ENCODE measurements at places on chromosomes 16 and 17.

DNA sequence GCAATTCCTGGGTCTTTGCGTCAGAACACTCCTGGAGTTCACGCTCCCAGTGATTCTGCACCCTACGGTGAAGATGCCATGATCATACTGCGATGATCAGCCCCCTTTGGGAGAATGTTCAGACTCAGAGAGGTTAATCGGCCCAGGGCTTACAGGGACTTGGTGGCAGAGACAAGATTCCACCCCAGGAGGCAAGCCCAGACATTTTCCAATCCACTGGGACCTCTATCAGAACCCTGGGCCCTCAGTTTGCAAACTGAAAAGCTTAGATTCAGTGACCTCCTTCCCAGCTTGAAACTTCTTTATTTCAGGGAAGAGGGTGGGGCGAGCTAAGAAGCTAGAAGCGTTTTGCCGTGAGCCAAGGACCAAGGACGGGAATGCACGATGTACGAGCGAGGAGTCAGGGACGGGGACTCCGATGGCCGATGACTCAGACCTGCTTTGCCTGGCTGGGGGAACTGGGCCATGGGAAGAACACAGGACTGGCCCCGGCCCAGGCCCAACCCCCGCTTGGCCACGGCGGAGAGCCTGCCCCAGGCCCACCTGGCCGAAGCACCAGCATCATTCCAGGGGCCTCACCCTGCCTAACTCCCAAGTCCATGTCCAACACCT lies 34.7 kb downstream of the SOCS3 start:
- DNase-seq: no peak

DNA sequence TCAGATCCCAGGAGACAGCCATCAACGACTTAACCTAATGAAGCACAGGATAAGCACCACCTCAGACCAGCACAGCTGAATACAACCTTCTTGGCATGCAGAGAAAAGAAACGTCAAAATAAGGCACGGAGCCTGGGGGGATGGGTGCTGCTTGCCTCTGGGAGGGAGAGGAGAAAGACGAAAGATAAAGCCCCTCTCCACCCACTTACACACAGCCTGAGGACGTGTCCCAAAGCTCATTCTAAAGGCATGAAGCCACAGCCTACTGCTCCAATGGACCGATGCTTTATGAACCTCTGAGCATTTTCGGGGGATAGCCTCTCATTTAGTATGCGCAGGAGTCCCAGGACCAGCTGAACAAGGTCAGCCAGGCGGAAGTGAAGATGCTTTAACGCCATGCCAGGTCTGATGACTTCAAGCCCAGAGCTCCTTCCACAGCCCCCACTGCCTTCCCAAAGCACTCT lies 31.1 kb downstream of the ST3GAL2 start:
- no peak for DNase-seq

DNA sequence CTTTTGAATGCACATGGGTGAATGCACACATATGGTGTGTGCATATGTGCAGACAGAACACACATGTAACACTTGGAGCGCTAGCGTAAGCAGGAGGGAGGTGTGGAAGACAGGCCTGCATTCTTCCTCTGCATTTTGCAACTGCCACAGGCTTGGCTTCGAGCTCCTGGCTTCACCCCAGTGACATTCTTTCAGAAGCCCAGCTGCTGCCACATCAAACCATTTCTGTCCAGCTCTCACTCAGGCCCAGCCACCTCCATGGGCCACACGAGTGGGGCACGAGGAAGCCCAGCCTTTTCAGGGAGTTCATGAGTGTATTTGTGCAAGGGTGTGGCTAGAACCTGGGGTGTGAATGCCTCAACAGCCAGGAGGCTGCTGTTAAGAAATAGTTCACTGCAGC lies 18.8 kb downstream of the LGALS3BP start:
- no peak for DNase-seq

GRCh38 chr16:17784073-17784472 lies 313.3 kb upstream of the XYLT1 start:
- DNase-seq: no peak

GRCh38 chr16:67928561-67929364 lies 2.9 kb downstream of the CTRL start:
- peak; percentile 37 for DNase-seq

- DNase-seq: no peak
These were observed 380.7 kb upstream of the PSMD7 start for GRCh38 chr16:73915935-73916334.

GRCh38 chr16:80377096-80377956 lies 163.5 kb upstream of the DYNLRB2 start:
- DNase-seq: no peak

DNA sequence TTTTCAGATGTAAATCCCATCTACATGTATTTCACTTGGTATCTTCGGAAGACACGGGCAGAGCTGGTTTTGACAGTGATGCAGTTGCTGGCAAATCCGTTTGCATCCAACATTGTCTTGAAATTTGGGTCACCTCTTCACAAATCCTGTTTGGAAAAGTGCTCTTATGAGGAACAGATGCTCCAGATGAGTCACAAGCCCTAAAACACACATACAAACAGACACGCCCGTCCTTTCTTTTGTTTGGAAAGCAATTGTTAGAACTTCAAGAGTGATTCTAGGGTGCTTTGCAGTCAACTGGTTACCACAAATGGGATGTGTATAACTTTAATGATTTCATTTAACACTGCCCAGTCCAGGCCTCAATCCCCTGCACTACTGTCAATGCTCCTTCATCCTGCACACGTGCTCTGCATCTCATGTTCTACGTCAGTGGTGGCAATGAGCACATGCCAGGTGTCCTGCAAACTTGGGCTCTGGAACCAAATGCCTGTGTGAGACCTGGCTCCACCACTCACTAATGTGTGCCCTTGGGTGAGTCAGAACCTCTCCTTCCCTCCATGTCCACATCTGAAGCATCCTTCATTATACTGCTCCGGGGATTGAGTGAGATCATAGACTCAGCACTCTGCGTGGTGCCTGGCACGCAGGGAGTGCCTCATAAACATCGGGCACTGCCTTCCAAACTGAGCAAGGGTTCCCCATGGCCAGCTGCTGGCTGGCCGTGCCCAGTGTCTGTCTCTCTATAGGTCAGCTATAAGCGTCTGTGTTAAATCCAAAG lies 19.3 kb upstream of the FOXF1 start:
- no peak for DNase-seq

DNA sequence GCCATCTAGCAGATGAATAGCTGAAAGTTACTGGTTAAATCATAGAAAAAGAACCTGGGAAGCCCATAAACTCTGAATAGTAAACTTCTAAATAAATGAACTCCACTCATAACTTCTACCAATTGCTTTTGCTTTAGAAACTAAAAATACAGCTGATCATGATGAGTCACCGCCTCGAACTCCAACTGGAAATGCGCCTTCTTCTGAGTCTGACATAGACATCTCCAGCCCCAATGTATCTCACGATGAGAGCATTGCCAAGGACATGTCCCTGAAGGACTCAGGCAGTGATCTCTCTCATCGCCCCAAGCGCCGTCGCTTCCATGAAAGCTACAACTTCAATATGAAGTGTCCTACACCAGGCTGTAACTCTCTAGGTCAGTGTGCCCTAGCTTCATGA lies 9.7 kb downstream of the KAT7 start:
- DNase-seq: no peak

- no peak for DNase-seq
These were observed 129.5 kb upstream of the SDK2 start for GRCh38 chr17:73773702-73774101.
